ENCODE measurements at places on chromosomes 1 and 21.

DNA sequence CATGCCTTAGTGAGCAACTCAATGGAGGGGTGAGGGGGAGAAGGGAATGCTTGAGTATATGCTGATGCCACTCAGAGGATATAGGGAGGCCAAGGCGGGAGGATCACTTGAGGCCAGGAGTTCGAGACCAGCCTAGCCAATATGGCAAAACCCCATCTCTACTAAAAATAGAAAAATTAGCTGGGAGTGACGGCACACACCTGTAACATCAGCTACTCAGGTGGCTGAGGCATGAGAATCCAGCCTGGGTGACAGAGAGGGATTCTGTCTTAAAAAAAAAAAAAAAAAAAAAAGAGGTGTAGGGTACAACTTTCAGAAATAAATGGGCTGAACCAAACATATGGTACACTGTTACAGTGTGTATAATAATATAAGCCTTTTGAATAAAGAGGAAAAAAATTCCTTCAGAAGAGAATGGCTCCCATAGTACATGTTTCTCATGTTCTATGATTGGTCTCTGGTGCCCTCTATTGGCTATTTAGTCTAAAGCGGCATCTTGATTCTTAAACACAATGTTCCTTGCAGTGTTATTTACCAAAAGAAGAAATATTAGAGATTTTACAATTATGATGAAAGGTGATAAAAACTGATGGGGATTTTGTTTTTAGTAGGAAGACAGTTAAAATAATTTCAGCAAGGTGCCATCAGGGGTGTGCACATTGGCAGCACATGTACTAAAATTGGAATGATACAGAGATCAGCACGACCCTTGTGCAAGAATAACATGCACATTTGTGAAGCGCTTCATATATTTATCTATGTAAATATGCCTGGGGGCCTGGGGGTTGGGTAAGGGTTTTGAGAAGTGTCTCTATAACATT, 109.8 kb downstream of the PATJ start:
- peak; percentile 20 for DNase-seq

- DNase-seq = no peak
These were observed 19.6 kb upstream of the HAO2 start for GRCh38 chr1:119348941-119349340.

GRCh38 chr1:69661686-69662085, 94.0 kb downstream of the LRRC7 start:
- DNase-seq = no peak

DNA sequence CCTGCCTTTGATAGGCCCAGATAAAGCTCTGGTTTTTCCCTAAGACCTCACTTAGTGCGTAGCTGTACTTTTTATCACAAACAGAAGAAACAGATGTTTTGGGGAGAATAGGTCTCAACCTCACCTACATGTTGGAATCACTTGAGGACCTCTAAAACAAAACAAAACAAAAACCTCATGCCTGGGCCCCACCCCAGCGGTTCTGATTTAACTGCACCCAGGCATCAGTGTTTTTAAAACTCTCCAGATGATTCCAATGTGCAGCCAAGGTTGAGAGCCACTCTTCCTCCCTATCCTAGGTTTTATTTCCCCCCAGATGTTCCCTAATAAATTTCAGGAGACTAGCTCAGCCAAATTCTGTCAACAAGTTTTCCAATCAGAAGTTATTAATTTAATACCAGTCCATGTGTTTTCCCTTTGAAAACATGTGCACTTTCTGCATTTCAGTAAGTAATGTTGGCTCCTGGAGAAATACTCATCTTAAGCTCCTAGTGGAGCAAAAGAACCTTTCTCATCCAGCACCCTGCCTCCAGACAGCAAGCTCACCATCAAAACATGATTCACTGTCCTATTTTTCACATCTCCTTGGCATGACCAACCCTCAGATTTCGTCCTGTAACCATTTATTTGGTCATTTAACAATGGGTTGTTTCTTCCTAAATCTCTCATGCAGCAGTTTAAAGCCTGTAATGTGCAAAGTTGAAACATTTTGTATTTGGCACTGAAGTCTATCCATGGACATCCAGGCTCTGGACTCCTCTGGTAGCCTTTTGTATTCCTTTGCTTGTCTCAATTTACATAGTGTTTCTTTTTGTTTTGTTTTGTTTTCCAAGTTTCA, 27.5 kb downstream of the LRRC8C start:
- no peak for DNase-seq

DNA sequence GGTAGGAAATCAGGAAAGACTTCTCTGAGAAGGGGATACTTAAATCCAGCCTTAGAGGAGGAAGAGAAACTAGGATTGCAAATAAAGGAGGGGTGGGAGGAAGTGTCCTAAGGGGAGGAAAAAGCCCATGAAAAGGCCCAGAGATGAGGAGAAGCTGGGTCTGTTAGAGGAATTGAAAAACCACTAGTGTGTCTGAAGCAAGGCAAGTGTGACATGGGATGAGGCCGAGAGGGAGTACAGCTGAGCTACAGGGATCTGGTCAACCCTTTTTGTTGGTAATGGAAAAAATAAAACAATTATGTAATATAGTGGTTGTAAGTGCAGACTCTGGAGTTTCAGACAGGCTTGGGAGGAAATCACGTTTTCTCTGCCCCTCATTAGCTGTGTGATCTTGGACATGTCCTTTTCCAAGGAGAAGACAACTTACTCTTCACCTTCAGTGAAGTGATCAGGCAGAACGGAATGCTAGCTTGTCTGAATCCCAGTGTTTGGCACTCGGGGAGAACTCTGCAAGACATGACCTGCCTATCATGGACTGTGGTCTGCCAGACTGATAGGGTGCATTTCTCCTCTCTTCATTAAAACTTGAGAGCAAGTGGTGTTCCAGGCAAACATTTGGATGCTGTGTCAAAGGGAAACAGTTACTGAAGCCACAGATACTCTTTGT, 7.4 kb upstream of the S100A10 start:
- DNase-seq = no peak

Data from Calu3 (cell line).